ENCODE measurements at places on chromosomes 4 and X.

DNA sequence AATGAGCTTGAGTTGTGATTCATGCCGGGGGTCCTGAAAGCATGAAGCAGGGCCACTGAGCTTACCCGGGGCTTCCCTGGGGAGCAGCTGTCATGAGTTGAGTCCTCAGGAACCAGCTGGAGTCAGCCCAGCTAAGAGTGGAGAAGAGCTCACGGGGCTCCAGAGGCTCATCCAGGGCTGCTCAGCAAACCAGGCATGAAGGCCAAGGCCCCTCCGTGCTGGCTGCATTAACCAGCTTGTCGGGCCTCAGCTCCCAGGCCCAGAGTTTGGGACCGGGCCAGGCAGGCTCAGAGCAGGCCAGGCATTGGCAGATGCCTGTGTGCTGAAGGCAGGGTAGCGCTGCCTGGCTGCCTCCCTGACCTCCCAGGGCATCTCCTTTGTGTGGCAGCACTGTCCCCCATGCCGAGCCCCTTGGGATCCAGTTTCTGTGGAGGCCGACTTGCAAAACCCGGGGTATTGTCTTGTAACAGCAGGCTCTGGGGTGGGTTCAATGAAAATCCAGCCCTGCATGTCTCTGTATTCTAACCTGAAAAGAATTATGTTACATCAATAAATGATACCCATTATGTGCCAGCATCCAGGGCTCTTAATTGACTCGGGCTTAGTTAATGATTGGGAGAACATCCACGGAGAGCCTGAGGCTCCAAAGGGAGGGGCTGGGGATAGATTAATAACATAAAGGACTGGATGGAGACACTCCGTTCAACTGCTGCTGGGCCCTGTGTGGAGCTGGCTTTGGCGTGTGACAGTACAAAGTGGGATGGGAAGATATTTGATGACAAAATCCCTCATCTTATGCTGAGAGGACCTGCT lies 68.0 kb upstream of the MSX1 start:
- DNase-seq = no peak

DNA sequence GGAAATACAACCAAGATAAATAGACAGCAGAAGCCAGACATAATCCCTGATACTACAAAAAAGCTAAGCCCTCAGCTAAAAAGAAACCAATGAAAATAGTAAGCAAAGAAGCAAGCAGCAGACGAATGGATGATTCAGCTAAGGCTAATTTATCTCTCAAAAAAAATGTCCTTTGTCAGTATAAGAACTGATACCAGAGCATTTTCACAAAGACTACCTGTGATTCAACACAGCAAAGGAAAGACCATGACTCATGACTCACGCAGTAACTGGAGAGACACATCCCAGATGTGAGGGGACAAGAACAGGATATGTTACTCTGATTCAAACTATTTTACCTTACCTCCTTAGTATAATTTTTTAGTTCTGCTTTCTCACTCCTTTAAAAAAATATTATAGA lies 22.7 kb upstream of the TMPRSS11F start:
- no peak for DNase-seq

GRCh38 chr4:144104509-144105130 lies 35.9 kb downstream of the GYPA start:
- no peak for DNase-seq

GRCh38 chr4:600850-601515 lies 24.4 kb upstream of the PDE6B start:
- DNase-seq = no peak

- DNase-seq = no peak
Observed at GRCh38 chr4:181278941-181279340, 964.3 kb upstream of the TENM3 start.

DNA sequence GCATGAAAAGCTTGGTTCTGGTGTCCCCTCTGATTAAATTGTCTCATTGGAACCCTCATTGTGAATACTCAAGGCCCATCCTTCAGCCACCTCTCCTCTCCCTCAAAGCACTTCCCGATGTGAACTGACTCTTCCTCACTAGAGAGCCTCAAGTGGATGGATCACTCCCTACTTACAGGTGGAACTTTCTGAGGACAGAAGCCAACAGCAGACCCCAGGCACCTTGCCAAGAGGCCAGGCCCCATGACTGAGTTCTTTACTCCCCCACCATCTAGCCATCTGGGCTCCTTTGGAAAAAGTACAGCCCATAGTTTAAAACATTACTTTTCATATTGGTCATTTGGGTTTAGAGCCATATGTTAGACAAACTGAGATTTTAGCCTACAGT lies 224.1 kb downstream of the SHROOM3 start:
- no peak for DNase-seq

DNA sequence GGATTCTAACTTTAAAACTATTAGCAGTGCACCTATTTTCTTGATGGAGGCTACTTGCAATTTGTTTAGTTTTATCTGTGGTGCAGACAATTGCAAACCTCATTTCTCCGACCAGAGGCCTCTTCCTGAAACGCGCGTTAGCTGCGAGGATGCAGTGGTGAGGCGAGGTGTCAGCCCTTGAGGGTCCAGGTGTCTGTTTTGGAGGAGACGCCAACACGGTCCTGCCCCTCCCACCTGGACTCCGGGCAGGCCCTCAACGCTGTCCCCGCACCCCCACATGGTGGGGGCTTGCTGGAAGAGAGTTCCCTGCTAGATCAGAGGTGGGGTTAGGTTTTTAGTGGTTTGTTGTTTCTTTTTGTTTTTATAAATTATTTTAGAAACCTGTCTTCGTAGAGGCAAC lies 34.4 kb downstream of the PCGF3 start:
- no peak for DNase-seq

- DNase-seq = no peak
Observed at GRCh38 chrX:97854086-97854485, 970.4 kb downstream of the RPA4 start.

GRCh38 chrX:154485150-154486051 lies 1.0 kb downstream of the UBL4A start:
- no peak for DNase-seq

DNA sequence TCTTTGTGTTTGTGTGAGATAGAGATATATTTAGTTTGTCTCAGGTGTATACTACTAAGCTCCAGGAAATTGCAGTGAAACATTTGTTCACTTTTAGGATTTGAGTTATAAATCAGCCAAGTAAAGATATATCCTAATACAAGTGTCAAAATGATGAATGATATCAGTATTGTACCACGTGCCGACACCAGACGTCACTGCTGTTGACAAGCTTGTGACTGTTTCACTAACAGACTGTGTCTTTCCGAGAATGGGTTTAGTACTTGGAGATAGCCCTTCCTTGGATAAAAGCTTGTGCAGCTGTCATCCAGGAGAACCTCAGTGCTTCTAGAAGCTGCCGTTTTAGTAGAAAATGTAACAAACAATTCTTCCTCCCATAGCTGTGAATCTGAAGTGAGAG lies 343.3 kb downstream of the FBXO8 start:
- DNase-seq = no peak

DNA sequence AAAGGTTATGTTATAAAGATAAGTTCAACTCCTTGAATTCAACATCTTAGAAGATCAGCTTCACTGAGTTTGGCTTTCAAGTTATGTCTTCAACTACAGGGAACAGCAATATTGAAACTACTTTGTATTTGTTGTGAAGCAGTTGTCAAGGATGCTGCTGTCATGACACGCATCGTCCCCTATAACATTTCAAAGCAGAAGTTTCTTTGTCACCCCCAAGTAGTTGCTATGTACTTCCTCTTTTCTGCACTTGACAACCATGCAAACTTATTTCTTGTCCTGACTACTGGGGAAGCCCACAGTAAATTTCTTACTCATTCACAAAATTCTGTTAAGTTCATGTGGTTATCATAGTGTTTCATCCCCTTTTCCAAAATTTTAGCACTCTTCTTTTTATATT lies 14.3 kb downstream of the ANTXR2 start:
- peak; percentile 99 for DNase-seq

DNA sequence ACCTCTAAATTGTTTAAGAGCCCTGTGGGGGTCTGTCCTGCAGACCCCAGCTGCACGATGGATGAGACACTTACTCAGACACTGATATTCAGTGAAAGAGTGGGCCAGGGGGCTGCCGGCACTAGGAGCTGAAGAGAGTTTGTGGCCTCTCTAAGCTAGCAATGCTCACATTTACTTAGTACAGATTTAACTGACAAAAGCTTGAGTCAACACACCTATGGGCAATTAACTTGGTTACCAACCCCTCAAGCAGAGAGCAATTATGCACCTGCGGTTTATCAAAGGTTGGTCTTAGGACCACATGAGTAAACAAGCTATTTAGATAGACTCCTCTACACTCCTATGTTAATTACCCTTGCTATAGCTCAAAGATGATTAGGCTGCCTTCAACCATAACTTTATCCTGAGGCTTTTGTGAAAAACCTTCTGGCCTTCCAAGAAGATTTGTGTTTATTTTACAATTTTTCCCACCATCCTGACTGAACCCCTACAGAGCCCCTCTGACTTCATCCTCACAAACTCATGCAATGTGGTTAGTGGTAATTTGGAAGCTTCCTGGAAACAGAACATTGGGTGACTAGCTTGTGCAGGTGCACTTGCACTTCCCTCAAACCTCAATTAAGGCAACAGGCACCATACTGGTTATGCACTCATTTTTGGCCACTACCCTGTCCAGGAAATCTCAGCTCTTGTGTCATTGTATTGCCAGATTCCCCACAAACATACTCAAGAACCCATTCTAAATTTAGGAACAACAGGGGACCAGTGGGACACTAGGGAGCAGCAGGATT lies 234.4 kb upstream of the ITM2A start:
- DNase-seq = no peak

- DNase-seq = peak; percentile 91
Observed at GRCh38 chr4:47383829-47384427, 79.6 kb downstream of the COMMD8 start.

DNA sequence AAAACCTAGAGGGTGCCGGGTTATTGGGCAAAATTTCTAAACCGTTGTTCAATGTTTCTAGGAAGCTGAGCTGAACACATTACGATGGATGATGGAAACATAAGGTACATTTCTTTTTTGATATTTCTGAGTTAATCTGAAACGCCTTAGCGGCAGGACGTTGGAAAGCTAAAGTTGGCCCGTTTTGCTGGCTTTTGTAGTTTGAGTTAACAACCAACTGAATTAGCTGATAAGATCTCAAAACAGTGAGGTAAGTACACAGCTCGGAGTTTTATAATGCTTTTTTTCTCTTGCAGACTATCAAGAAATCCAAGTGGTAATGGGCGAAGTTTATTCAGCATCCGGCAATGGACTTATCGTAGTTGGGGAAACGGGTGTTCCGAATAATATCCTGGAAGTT lies 73.5 kb downstream of the PRSS12 start:
- no peak for DNase-seq

GRCh38 chr4:24837781-24838180 lies 42.4 kb downstream of the SOD3 start:
- no peak for DNase-seq

- DNase-seq = no peak
Observed at GRCh38 chrX:9888953-9889470, 78.1 kb upstream of the CLDN34 start.

- no peak for DNase-seq
Observed at GRCh38 chrX:21662761-21663160, 4.6 kb upstream of the KLHL34 start.

GRCh38 chr4:188130355-188130754 lies 8.9 kb upstream of the TRIML1 start:
- DNase-seq = no peak

DNA sequence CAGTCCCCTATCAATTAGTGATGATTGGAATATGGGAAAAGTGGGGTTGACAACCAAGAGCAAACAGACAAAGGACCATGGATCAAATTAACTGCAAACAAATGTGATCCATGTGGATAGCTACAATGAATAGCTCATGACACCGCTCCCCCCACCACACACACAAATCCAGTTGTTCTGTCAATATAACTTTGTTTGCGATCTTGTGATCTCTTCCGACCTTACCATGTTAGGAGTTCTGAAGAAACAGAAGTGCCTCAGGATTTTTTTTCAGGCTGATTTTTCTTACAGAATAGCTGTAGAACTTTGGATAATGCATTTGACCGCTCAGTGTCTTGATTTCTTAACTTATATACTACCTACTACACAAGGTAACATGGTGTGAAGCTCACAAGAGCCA lies 116.6 kb downstream of the SH2D1A start:
- DNase-seq = no peak

GRCh38 chr4:138774940-138775339 lies 240.6 kb upstream of the NOCT start:
- no peak for DNase-seq

- DNase-seq = no peak
Observed at GRCh38 chr4:64584125-64584524, 174.9 kb upstream of the TECRL start.

DNA sequence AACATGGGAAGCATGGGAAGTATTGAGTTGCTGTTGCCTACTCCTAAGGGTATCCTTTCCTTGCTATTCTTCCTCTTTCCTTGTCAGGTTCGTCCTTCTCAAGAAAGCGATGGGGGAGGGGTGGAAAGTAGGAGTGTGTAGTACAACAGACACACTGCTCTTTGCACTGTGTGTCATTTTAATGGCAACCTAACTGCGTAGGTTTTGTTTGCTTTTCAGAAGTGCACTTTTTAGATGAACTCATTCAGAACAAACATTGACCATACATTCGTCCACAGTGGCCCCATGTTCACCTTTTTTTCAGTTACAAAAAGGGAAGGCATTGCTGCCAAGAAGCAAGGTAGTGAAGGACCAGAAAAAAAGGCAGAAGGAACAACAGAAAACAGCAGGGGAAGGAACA lies 10.2 kb upstream of the YIPF6 start:
- no peak for DNase-seq
